ENCODE measurements at places on chromosomes 16 and 17. TPM values are rescaled to one million over a fixed set of nuclear protein-coding genes. Genes with fewer than 3 reads are reported as not detected.
A peak's percentile ranks its signal among the peaks of the same experiment; 100 is the strongest.

DNA sequence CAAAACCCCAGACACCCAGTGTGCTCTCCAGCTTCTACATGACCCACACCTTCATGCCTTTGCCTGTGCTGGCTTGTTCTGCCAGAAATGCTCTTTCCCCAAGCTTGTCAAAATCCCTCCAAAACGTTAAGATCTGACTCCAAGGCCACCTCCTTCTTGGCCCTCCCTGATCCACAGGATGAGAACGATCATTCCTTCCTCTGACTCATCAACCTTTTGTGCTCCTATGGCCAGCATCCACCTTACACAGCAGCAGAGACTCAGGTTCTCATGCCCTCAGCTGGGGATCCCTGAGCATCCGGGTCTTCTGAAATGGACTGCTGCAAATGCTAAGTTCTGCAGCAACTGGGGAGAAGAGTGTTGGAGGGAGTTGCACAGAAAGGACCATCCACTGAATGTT lies 2.9 kb downstream of the ZBTB4 start:
- peak; percentile 58 for DNase-seq

Gene HSD17B2
- not detected for total RNA-seq

Gene LCMT1
- total RNA-seq: 113 TPM

- no peak for DNase-seq
Measured at GRCh38 chr16:48959204-48959603, 322.4 kb downstream of the CBLN1 start.

Gene PIEZO1
- total RNA-seq: 426 TPM

Gene EFNB3
- total RNA-seq: 1.6 TPM
